ENCODE measurements at places on chromosomes 5 and 9.
A peak's percentile ranks its signal among the peaks of the same experiment; 100 is the strongest.

DNA sequence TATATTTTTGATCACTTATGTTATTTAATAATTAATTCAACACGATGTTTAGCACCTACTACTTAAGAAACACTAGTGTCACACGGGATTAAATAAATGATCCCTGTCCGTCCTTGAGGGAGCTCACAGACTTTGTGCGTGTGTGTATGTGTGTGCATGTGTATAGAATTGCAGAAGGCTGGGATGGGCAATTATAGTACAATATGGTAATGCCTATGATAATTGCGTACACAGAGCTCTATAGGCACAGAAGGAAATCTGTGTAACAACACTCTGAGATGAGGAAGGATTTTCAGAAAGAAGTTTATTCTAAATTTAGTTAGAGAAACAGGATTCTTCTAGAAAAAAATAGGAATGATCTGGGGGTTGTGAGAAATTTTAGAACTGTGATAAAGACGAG lies 76.9 kb downstream of the CDH12 start:
- no peak for DNase-seq

GRCh38 chr9:35366627-35367026 lies 123.3 kb upstream of the RUSC2 start:
- no peak for DNase-seq

DNA sequence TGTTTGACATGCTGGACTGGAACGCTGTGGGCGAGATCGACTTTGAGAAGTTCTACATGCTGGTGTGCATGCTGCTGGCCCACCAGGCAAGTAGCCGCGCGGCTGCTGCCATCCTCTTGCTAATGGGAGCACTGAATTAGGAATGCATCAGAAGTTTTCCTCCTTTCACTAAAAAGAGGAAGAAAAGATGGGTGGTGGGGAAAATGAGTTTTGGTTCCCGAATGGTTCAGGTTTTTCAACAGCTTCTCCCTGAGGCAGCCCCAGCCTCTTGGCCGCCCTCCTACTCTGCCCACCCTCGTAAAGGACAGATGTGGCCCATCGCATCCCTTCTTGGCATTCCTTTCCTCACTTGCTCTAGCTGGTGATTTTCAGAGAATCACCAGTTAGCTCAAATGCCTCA lies 5.5 kb downstream of the EFCAB9 start:
- no peak for DNase-seq

GRCh38 chr5:43044181-43044914 lies 4.2 kb upstream of the ANXA2R start:
- no peak for DNase-seq

GRCh38 chr5:163165277-163165676 lies 272.1 kb upstream of the CCNG1 start:
- no peak for DNase-seq

DNA sequence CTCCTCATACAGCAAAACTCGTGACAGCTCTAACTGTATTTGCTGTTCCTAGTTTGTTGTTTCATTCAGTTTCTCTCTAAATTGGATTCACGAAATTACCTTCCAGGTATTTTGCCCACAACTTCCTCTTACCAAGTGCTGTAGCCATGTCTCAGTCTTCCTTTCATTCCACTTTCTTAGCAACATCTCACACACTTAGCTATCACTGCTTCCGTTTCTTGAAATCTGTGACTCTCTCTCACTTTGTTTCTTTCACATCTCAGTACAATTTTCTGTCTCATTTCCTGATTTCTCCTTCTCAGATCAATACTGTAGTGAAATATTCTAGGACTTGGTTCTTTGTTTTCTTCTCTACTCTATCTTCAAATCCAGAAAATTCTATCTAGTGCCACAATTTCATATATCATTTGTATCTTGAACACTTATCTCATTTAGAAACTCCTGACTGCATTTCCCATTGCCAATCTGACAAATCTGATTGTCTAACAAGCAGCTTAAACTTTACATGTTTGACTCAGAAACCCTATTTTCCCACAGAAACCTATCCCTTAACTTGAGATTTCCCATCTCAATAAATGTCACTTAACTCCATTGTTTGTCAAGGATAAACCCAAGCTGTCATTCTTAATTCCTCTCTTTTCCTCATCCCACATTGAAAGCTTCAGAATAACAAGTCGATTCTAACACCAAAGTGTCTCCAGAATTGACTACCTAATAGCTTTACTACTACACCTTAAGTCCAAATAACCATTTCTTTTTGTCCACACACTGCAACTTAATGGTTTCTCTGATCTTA lies 303.1 kb downstream of the CDH12 start:
- no peak for DNase-seq

DNA sequence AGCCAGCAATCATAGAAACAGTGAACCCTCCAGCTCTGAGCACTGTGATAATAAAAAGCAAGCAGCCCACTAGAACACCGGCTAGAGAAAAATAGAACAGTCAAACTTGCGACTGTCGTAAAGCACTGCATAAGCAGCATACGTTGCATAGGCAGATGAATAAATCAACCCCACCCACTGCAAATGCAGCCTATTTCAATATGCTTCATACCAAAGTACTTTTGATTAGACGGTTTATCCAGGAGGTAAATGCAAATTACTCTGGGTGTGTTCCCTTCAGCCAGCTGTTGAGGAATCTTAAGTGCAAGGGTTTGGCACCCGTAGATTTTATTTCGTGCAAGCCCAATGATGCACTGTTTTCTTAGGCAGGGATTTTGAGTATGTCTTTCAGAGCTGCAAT lies 32.1 kb upstream of the ANKRD18A start:
- no peak for DNase-seq

GRCh38 chr9:122084026-122084675 lies 9.0 kb downstream of the TTLL11 start:
- no peak for DNase-seq

DNA sequence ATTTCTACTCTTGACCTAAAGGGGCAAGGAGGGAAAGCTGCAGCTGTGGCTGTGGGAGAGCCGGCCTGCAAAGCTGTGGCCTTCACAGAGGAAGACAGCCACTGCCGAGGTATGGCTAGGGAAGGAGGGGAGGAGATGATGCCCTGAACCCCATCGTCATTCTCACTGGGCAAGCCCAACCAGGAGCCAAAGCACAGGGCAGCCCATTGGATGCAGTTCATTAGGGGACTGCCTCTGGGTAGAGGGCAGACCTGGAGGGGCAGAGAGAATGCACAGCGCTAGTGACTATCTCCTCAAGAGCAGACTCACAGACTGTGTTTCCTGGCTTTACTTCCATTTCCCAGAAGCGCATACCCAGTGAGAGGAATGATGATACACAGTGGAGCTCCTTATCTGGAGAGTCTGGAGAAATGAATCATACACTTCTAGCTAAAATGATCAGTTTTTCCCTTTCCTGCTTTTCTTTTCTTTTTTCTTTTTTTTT lies 47.2 kb upstream of the TTC23L start:
- DNase-seq, result peak; percentile 36

DNA sequence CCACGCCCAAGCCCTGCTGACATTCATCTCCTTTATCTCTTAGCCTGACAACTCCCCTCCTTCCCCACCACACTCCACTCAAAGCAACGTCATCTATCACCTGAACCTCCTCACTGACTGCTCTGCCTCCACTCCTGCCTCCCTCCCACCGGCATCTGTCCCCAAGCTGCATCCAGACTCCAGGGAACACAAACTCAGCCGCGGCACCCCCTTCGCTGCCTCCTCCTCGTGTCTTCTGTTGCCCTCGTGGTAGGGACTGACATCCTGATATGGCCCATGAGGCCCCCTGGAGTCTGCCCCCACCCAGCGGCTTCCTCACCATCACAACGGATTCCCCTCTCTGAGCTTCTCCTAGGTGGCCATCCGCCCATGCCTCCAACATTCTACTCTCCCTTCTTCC lies 101.0 kb upstream of the TAS2R1 start:
- DNase-seq, result no peak

DNA sequence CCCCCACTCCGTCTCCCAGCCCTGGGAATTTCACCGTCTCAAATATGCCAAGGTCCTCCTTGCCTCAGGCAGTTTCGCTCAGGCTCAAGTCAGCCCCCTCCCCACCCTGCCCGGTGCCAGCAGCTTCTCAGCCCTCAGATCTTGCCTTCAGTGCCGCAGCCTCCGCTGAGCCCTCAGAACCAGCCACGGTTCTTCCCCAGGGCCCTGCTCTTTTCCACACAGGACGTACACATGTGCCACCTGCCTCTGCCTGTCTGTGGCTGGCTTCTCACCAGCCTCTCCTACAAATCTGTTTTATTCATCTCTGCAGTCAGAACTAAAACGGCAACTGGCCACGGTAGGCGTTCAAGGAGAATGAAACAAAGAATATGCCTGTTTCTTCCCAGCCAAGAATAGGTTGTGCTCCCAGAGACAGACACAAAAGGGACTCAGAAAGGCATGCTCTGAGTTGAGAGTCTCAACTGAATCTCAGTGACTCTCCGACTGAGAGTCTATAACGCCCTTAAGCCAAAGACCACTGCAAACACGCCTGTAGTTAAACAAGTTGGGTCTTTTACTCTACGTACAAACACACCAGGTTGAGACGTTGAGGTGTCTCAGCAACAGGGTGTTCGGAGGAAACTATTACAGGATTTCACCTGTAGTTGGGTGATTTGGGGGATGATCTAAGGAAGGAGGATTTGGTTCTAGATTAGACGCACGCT lies 10.6 kb upstream of the GRIN1 start:
- DNase-seq, result no peak

DNA sequence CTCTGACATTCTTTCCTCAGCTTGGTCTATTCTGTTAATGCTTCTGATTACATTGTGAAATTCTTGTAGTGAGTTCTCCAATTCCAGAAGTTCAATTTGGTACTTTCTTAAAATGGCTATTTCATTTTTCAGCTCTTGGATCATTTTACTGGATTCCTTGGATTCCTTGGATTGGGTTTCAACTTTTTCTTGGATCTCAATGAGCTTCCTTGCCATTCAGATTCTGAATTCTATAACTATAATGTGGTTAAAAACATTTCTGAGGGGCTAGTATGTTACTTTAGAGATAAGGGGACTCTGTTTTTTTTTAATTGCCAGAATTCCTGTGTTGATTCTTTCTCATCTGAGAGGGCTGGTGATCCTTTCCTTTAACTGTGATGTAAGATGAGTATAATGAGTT lies 136.4 kb downstream of the MCTP1 start:
- no peak for DNase-seq

- peak; percentile 56 for DNase-seq
Observed at GRCh38 chr9:123081824-123082223, 48.4 kb downstream of the GPR21 start.

DNA sequence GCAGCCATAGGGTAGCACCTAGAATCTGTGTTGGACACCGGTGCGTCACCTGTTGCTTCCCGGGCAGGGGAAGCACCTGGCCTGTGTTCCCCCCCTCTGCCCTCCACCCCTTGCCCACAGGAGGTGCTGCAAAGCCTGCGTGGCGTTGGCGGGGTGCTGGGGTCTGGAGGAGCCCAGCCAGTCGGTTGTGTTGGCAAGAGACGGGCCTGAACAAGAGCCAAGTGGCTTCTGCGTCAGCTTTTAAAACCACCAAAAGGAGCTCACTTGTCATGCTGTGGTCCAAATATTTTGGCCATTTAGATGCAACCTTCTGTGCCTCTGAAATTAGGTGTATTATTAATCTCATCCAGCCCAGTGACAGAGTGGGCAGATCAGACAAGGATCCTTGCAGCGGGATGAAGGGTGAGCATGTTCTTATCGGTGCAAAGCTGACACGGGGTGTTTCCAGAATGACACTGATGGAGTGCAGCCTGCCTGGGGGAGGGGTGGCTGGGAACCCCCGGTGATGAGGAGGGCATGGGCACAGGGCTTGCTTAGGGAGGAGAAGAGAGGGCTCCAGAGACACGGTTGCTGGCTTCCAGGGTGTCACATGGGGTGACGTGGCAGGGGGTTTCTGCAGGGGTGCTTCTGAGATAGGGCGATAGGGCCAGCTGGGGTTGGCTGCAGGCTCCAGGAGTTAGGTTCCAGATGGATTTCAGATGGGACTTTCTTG lies 9.7 kb upstream of the RXRA start:
- DNase-seq, result peak; percentile 52

DNA sequence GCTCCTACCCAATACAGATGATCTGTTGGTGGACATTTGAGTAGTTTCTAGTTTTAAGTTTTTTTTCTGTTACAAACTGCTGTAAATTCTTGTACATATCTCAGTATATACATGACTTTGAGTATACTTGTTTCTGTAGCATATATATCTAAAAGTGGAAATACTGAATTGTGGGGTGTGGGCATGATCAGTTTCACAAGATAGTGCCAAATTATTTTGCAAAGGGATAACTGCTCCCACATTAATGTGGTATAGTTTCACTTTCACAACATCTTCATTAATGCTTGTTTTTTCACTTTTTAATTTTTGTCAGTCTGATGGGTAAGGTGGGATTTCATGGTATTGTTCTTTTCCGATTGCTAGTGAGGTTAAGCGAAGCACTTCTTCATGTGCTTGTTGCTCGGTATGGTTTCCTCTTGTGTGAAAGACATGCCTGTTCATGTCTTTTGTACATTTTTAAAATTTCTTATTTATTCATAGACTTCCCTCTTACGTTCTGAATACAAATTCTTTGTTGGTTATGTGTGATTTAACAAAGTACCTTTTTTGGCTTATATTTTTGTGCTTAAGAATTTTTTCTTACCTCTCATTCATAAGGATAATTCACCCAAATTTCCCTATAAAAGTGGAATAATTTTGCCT lies 103.5 kb downstream of the CDC42SE2 start:
- DNase-seq, result no peak

- DNase-seq, result no peak
Observed at GRCh38 chr5:169195601-169196000, 105.3 kb downstream of the SLIT3 start.

DNA sequence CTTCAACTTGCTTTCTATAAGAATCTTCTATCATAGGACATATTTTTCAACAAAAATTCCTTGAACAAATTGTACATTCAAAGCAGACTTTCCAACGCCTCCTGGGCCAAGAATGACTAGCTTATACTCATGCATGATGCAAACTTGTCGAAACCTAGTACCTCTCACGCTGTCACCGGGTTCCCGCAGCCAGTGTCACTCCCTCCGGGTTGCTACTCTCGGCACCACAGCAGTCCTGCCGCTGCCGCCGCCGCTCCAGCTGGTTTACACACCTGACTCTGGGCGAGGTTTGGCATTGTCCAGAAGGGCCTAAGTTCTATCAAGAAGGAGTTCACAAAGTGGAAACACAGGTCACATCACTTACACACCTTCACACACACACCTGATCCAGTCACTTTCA lies 244.4 kb downstream of the ADAMTSL1 start:
- no peak for DNase-seq

GRCh38 chr5:133963493-133964128 lies 4.8 kb downstream of the C5orf15 start:
- no peak for DNase-seq

DNA sequence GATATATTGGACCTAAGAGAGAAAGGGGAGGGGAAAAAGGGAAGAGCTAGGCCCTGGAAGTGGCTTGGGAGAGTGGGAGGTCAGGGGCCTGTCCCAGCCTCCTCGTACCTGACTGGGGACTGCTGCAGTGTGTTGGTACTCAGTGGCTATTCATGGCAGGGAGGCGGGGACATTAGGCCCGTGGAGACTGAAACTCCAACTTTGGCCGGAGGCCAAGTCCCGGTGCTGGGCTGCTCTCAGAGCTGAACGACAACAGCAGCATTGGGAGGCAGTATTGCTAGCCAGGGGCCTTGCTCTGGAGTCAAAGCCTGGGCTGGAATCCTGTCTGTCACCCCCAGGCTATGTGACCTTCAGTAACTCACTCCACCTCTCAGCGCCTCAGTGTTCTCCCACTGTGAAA lies 37.8 kb downstream of the NEURL1B start:
- DNase-seq, result no peak

- no peak for DNase-seq
Observed at GRCh38 chr5:72115296-72115695, 8.0 kb downstream of the MAP1B start.

All from K562 (cell line).